HL-60 (cell line): ENCODE measurements at places on chromosomes 6 and 20.

- DNase-seq, result no peak
These were observed 100.6 kb downstream of the NKAIN2 start for GRCh38 chr6:123904228-123904627.

- DNase-seq, result no peak
These were observed 11.2 kb downstream of the TAF4 start for GRCh38 chr20:62054451-62054953.

DNA sequence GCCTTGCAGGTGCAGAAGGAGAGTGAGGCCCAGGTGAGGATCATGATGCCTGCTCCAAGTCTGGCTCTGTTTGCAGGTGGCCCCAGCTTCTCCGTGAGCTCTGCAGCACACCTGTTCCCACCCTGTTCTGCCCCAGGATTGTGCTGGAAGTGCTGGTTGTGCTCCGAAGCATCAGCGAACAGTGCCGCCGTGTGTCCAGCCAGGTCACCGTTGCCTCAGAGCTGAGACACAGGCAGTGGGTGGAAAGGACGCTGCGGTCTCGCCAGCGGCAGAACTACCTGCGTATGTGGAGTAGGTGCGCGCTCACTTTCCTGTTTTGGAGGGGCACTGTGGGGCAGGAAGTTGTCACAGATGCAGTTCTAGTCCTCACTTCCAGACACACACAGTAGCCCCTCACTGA, 25.0 kb downstream of the ERMARD start:
- no peak for DNase-seq

GRCh38 chr6:33174784-33175183, 17.5 kb downstream of the COL11A2 start:
- DNase-seq, result no peak

DNA sequence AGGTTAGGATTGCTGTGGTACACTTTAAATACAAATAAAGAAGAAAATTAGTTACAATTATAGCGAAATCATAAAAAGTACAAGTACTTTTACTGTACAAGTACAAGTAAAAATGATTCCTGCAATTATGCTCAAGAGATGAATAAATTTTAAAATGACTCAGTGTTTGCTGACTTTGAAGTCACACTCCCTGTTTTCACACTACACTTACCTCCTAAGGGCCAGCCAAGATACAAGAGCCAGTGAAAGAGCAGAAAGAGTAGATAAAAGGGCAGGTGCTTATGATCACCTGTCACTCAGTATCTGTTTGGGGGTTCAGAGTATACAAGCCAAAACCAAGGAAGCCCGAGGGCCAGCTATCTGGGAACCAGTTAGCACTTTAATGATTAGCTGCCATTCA, 41.0 kb upstream of the COL21A1 start:
- no peak for DNase-seq

DNA sequence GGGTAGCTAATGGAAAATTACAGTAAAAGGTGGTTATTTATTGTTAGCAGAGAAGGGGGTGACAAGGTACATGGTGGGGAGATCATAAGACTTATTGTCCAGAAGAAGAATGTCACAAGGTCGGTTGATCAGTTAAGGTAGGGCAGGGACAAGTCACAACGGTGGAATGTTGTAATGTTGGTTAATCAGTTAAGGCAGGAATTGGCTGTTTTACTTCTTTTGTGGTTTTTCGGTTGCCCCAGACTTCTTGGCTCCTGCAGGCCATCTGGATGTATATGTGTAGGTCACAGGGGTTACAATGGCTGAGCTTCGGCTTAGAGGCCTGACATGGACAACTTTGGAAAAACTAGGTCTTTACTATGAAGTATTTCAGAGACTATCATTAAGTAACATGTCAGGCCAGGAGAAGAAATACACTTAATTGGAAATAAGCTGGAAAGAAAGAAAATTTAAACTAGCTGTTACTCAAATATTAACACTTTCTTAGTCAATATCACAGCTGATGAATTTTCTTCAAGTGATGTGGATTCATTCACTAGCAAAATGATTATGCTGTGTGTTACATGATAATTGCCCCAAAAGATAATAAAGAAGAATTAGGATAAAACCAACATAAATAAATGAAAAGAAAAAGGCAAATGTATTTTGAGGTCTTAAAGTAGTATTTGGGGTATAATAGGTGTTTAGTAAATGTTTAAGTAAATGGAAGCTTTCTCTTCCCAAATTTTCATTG, 4.4 kb downstream of the AIG1 start:
- DNase-seq, result no peak

GRCh38 chr6:87944541-87944954, 103.1 kb upstream of the SPACA1 start:
- no peak for DNase-seq

- no peak for DNase-seq
These were observed 13.5 kb upstream of the GFOD1 start for GRCh38 chr6:13500915-13501314.
